Stimulated activated CD8-positive, alpha-beta memory T cell treated with anti-CD3 and anti-CD28 coated beads, Interleukin-15, amount 100 ng/mL, for 24 hours (primary cell): ENCODE measurements at places on chromosomes 1 and 21.

- DNase-seq: no peak
Measured at GRCh38 chr1:72229893-72230292, 52.4 kb downstream of the NEGR1 start.

- DNase-seq: no peak
Measured at GRCh38 chr1:47984175-47984789, 12.9 kb downstream of the TRABD2B start.

- DNase-seq: no peak
Measured at GRCh38 chr1:40050863-40051262, 10.3 kb downstream of the CAP1 start.

- no peak for DNase-seq
Measured at GRCh38 chr1:88680911-88681622, 3.0 kb upstream of the PKN2 start.

GRCh38 chr1:181317261-181317930, 165.9 kb upstream of the CACNA1E start:
- no peak for DNase-seq

DNA sequence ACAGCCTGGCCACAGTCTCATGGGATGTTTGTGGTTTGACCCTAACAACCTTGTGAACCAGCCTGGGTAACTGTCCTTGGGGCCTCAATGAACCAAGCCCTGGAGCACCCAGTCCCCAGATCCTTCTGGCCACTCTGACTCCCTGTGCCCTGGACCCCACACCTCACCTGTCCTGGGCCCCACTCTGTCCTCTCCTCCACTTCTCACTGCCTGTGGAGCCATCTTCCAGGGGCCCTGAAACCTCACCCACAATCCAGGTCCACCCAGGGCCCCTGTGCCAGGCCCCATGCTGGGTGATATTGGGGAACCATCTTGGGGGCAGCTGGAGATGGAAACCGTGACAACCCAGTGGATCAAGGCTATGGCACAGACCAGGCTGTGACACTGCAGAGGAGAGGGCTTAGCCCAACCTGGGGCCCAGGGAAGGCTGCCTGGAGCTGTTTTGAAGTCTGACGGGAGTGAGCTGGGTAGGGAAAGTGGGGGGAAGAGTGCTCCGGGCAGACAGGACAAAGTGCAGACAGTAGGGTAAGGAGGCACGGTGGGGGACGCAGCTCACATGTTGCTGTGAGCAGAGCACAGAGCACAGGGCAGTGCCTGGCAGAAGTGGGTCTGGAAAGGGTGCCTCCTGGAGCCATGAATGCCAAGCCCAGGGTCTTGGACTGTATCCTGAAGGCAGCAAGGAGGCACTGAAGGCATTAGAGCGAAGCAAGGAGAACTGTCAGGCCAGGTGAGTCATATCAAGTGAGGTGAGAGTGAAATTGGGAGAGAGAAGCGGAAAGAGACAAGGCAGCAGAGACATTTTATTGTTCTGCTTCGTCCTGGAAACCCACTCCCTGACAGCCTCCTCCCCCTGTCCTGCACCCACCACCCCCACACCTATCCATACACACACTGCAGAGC, 12.1 kb upstream of the LRP8 start:
- DNase-seq: no peak

DNA sequence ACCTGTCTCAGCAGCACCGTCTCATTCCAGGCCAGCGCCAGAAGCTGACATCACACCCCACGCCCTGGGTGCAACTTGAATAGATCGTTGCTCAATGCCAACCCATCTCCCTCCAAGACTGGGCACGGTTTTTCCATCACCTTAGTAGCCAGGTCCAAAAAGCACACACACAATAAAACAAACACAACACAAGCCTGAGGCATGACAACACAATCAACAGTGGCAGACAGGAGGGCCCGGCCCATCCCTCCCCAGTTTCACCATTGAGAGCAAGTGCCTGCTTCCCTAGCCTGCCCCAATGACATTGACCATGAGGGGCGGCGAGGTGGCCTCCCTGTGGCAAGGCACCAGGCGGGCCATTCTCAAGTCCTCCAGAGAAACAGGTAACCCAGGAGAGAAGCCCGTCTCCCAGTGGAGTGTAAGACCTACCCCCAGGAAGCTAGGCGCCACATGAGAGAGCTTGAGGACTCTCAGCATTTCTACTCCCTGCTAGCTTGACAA, 2.7 kb downstream of the IFFO2 start:
- no peak for DNase-seq

- no peak for DNase-seq
Measured at GRCh38 chr1:183126000-183126366, 60.1 kb upstream of the LAMC2 start.

DNA sequence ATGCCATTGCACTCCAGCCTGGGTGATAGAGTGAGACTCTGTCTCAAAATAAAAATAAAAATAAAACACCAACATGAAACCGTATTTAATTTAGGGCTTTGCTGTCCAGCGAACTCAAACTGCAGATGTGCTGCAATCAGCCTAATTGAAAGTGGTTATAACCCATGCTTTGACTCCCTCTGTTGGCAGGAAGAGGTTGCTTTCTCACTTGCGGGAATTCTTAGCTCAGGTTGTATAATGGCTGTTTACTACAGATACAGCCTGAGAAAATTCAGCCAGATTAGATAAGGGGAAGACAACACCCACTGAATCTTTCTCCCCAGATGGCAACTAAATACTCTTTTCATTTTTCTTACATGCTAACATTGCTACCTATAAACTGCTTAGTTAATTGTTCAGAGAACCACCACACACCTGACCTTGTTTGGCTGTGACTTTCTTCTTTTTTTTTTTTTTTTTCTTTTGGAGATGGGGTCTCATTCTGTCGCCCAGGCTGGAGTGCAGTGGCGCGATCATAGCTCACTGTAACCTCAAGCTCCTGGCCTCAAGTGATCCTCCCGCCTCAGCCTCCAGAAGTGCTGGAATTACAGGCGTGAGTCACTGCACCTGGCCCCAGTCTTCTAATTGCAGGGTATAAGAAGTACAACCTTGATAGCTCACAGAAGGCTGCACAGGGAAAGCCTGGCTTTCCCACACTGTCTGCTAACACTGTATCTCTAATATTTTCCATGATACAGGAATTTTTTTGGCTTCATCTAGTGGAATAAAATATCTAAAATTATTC, 34.6 kb downstream of the DNTTIP2 start:
- no peak for DNase-seq

DNA sequence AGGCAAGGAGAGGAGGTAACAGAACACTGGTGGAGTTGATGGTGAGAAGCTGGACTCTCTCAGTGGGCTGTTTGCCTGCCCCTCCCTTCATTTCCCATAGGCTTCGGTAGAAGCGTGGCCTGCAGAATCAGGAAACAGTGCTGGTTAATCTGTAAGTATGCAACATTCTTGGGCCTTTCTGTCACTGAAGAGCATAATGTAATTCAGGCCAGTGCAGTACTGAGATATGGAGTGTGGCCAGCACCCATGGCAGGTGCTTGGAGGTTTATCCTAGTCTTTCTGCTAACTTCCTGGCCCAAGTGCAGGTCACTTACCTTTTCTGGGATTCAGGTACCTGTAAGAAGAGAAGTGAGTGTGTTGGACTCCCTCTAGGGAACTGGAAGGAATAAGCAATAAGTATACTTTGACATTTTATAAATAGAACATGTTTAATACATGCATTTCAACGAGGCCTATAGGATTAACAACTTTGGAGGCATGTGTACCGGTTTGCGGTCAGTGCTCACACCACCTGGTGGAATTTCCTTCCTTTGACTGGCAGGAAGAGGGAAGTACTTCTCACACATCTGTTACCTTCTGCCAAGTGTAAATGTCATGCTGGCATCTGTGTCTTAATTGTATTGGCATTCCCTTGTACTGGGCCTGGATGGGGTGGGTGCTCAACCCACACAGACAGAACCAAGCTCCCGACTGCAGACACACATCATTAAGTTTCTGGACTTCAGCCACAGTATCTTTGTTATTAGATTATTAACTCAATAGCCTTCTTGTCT, 105.5 kb downstream of the KIF26B start:
- DNase-seq: no peak

DNA sequence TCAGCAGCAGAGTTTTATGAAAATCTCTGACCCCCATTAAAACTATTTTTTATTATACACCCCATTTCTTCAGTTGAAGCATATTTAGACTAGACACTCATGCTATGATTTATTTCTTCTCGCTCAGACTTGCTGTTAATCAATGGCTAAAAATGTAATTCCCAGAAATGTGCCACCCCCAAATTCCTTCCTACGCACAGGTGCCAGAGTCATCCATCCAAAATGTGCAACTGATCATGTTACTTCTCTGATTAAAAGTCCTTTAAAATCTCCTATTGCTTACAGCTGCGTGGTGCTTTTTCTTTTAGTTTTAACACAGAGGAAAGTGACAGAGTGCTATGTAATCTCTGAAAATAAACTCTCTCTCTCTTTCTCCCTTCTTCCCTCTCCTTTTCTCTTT, 954.4 kb downstream of the NCAM2 start:
- no peak for DNase-seq

- no peak for DNase-seq
Measured at GRCh38 chr1:215084621-215085020, 2.1 kb downstream of the KCNK2 start.

DNA sequence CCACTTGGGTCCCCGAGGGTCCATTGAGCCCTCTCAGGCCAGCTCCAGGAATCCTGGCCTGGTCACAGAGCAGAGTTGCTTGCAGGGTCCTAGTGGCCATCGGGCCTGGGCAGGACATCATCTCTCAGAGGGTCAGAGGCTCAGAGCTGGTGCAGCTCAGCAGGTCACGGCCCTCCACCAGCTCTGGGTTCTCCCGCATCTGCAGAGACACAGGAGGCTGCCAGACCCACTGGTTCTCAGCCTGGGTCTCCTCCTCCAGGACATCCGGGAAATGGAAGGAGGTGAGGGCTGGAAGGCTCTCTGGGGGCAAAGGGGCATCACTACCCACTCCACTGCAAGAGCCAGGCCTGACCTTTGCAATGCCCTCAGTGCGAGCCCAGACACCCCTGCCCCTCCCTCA, 6.5 kb downstream of the TMEM54 start:
- DNase-seq: no peak

GRCh38 chr1:85570446-85571180, 9.9 kb upstream of the CCN1 start:
- DNase-seq: no peak
